Activated T-helper 9 cell treated with anti-CD3 and anti-CD28 coated beads, Interleukin-2, amount 50 U/mL, for 16 hours (primary cell): ENCODE measurements at places on chromosomes 1 and 21.

DNA sequence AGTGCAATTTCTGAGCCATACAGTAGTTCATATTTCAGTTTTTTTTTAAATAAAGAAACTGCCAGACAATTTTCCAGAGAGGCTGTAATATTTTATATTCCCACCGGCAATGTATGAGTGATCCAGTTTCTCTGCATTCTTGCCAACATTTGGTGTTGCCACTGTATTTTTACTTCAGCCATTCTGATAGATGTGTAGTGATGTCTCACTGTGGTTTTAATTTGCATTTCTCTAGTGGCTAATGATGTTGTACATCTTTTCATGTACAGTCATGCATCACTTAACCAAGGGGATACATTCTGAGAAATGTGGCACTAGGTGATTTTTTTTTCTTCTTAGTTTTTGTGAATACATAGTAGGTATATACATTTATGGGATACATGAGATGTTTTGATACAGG, 99.6 kb downstream of the CENPF start:
- no peak for DNase-seq

- no peak for DNase-seq
Measured at GRCh38 chr21:35484032-35484431, 434.9 kb upstream of the RUNX1 start.

GRCh38 chr1:80582980-80583379, 1217.8 kb upstream of the ADGRL2 start:
- DNase-seq: no peak

DNA sequence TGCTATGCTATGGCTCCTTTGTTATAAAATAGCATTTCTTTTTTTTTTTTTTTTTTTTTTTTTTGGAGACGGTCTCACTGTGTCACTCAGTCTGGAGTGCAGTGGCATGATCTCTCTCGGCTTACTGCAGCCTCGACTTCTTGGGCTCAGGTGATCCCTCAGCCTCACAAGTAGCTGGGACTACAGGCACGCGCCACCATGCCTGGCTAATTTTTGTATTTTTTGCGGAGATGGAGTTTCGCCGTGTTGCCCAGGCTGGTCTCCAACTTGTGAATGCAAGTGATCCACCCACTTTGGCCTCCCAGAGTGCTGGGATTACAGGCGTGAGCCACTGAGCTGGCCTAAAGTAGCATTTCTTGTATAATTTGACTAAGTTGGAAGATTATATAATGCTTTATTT, 10.8 kb downstream of the CAMTA1 start:
- no peak for DNase-seq

GRCh38 chr1:177130451-177130945, 34.0 kb downstream of the ASTN1 start:
- DNase-seq: no peak

- DNase-seq: no peak
Measured at GRCh38 chr1:175853681-175854080, 110.3 kb upstream of the TNR start.

- DNase-seq: no peak
Measured at GRCh38 chr1:93965888-93966287, 56.7 kb upstream of the GCLM start.

GRCh38 chr1:147773215-147773715, 12.9 kb upstream of the GJA5 start:
- DNase-seq: no peak

DNA sequence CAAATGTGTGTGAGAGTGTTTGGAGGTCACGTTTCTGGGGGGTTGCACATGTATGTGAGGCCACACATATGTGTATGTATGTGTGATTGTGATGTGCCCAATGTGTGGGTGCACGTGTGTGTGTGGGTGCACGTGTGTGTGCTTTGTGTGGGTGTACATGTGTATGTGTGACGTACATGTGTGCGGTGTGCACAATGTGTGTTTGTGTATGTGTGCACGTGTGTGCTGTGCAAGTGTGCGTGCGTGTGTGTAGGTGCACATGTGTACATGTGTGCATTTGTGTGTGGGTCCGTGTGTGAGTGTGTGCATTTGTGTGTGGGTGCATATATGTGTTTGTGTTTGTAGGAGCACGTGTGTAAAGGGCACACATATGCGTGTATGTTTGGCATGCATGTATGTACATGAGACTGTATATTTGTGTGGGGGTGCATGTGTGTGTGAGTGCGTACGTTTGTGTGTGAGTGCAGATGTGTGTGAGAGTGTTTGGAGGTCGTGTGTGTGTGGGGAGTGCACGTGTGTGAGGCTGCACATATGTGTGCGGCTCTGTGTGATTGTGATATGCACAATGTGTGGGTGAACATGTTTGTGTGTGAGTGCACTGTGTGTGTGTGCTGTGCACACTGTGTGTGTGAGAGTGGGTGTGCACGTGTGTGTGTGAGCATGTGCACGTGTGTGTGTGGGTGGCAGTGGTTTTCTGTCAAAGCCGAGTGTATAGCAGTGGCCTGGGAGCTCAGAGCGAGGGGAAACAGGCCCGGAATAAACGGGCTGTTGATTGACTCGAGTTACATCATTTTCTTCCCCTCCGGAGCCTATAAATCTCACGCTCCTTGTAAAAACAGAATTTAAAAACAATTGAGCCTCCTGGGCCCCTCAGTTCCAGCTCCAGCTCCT, 132.7 kb upstream of the ARHGEF16 start:
- no peak for DNase-seq

GRCh38 chr1:56712150-56712549, 67.0 kb downstream of the PRKAA2 start:
- no peak for DNase-seq

- DNase-seq: no peak
Measured at GRCh38 chr1:198793714-198794113, 154.9 kb downstream of the PTPRC start.

DNA sequence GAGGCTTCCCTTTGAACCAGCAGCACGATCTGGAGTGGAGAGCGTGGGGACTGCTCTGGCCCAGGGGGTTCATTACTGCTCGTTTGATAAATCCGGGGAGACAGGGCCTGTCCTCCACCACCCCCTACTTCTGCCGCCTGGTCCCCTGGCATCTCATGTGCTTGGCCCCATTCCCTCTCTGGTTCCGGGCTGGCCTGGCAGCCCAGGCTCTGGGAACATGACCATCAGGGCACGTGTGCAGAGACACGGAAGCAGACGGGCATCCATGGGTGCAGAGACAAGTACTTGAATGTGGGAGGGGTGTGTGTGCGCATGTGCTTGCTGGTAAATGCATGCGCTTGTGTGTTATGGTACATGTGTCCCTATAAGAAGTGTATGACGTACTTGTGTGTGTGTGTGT, 75.5 kb downstream of the KIRREL1 start:
- DNase-seq: no peak

DNA sequence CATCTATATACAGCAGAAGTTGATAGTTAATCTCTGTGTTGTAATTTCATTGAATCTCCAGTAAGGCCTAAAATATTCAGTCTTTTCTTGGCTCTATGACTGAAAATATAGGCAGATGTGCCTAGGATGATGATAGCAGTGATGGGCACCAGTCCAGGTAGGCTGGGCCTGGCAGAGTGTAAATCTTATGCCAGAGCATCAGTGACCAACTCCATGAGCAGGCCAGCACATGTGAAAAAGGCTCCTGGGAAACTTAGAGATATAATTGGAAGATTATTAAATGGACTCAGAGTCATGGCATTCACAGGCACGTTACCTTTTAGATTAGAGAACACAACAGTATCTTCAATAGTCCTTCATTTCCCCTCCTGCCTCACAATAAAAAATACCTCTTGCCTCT, 20.7 kb upstream of the CYYR1 start:
- no peak for DNase-seq

GRCh38 chr1:161382214-161383019, 14.7 kb upstream of the CFAP126 start:
- no peak for DNase-seq

DNA sequence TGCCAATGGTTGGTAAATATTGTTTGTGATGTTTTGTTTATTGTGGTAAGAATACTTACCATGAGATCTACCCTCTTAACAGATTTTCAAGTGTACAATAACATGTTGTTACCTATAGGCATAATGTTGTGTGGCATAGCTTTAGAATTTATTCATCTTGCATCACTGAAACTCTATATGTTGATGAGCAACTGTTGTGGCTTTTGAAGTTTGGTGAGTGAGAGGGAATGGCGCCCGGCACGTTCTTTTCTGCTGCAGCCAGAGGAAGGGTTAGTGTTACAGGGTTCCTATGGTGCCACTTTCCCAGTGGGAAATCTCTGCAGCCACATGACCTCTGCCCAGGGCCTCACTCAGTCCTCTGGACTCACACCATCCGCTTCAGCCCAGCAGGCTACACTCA, 342.5 kb upstream of the ADGRL2 start:
- no peak for DNase-seq

- DNase-seq: no peak
Measured at GRCh38 chr1:97385536-97386277, 535.1 kb downstream of the DPYD start.
